SW 1271 (cell line): ENCODE measurements at places on chromosomes 1 and 21.
A peak's percentile ranks its signal among the peaks of the same experiment; 100 is the strongest.

DNA sequence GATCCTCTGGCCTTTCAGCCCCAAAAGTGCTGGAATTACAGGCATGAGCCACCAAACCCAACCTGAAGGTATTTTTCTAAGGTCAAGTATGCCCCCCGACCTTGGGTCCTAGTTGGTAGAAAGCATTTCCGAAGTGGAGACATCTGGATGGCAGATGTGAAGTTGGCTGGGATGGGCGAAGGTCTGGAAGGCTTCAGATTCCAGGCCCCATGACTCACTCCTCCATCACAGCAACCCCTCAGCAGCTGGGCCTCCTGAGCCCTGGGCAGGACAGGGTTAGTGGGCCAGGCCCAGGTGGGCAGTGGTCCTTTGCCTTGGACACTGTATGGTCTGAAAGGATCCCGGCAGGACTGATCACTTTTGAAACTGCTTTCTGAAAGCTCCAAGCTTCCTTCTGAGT, 23.3 kb downstream of the NAV1 start:
- DNase-seq = peak; percentile 51

DNA sequence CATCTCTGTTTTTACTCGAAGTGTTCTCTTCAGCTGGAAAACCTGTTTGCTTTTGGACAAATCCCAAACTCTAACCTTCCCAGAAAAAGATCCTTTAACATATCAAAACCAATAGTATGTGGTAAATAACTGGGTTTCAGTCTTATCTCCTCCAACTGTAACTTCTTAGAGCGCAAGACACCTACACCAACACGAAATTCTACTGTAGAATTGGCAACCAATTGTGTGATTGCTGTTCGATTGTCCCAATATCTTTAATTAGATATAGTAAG, 5.8 kb upstream of the MPZL1 start:
- DNase-seq = peak; percentile 25

- no peak for DNase-seq
Measured at GRCh38 chr1:32309960-32310359, 18.1 kb downstream of the HDAC1 start.

DNA sequence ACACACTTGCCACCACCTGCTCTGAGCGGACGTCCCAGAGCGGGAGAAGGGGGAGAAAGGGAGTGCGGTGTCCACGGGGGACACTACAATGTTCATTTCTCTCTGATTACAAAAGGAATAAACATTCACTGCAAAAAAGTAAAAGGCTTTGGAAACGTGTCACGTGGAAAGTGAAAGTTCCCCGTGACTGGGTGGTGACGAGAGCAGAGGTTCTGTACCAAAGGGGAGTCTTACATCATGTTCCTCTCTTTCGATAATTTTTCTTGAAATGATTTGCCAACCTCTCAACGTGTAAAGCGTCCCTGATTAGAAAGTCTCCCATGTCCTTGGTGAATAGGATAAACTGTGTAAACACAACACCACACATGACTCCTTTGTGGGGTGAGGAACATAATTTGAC, 22.0 kb upstream of the PRDM15 start:
- no peak for DNase-seq

GRCh38 chr21:16634515-16634914, 878.3 kb upstream of the CXADR start:
- no peak for DNase-seq

DNA sequence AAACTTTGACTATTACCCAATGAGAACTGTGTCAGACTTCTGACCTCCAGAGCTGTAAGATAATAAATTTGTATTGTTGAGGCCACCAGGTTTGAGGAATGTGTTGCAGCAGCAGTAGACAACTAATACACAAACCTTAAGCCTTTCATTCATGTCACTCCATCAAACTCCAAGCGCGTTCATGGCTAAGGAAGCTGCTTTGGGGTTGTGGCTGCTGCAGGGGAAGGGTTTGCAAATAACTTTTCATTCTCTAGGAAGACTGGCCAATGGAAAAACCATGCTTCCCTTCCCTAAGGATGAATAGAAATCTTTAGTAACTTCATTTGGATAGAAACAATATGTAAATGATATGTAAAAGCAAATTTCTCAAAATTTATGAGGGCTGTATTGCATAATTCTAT, 170.4 kb downstream of the RHOU start:
- no peak for DNase-seq

GRCh38 chr1:46638921-46639320, 22.3 kb upstream of the MOB3C start:
- no peak for DNase-seq

DNA sequence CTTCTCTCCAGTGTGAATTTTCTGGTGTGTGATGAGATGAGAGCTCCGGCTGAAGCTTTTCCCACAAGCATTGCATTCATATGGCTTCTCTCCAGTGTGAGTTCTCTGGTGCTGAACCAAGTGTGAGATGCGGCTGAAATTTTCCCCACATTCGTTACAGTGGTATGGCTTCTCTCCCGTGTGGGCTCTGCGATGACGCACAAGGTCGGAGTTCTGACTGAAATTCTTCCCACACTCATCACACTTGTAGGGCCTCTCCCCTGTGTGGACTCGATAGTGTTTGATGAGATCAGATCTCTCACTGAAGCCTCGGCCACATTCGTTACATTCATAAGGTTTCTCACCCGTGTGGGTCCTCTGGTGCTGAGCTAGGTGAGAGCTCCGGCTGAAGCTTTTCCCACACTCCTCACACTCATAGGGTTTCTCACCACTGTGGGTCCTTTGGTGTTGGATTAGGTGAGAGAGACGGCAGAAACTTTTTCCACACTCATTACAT, 7.4 kb downstream of the ZNF436 start:
- DNase-seq = no peak

GRCh38 chr1:3869751-3870301, 12.6 kb downstream of the DFFB start:
- no peak for DNase-seq

- no peak for DNase-seq
Measured at GRCh38 chr21:43676391-43676790, 17.0 kb downstream of the RRP1B start.

DNA sequence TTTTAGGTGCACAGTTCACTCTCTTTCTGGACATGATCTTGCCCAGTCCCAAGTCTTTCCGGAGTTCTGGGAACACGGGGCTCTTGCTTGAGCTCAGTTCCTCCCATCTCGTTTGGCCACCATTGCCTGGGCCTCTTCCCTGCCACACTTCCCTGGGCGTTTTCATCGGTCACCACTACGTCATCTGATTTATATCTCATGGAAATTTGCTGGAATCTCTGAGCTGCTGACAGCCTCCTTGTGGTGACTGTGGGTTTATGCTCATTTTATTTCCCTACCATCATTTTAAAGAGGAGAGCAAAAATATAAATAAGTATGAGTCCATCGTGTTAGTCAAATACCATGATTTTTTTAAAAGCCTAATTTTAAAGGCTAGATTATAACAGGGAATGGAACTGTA, 449.1 kb upstream of the KAZN start:
- no peak for DNase-seq

GRCh38 chr1:55582084-55582483, 366.9 kb upstream of the USP24 start:
- no peak for DNase-seq

- no peak for DNase-seq
Measured at GRCh38 chr1:167522246-167522645, 3.9 kb upstream of the CD247 start.
